ENCODE measurements at places on chromosomes 2 and 18.

GRCh38 chr18:5467671-5468070 lies 76.1 kb downstream of the EPB41L3 start:
- no peak for DNase-seq

GRCh38 chr2:46225150-46225625 lies 72.0 kb upstream of the EPAS1 start:
- no peak for DNase-seq

DNA sequence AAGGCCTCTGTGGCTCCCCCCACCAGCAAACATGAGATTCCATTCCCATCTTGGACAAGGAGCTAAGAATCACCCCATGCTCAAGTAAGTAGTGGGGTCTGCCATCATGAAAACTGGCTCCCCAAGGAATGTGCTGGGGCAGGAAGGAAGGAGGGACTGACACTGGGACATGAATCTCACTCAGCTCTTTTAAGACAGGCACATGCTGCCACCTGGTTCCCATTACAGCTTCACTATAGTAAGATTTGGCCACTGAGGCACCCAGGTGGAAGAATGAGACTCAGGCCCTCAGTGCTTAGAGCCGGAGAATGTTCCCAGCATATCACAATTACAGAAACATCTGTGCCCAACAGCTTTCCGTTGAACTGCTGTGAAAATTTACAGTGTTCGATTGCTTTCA lies 38.7 kb downstream of the OSR1 start:
- DNase-seq: no peak

GRCh38 chr2:25473131-25473530 lies 131.4 kb upstream of the DNMT3A start:
- DNase-seq: no peak

DNA sequence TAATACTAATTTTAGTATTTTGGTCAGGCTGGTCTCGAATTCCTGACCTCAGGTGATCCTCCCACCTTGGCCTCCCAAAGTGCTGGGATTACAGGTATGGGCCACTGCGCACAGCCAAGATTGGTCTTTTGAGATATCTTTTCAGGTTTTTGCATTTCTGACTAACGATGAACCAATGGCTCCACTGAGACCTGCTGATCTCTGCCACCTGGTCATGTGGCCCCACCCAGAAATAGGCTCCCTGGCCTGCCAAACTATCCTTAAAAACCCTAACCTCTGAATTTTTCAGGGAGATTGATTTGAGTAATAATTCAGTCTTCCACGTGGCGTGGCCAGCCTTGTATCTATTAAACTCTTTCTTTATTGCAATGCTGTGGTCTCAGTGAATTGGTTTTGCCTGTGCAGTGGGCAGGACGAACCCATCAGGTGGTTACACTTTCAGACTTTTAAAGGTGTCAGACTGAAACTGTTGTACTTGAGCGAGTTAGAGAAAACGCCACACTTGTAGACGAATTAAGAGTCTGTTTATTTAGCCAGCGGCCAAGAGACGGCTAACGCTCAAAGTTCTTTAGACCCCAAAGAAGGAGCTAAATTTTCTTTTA lies 85.8 kb upstream of the MSH6 start:
- peak; percentile 92 for DNase-seq

DNA sequence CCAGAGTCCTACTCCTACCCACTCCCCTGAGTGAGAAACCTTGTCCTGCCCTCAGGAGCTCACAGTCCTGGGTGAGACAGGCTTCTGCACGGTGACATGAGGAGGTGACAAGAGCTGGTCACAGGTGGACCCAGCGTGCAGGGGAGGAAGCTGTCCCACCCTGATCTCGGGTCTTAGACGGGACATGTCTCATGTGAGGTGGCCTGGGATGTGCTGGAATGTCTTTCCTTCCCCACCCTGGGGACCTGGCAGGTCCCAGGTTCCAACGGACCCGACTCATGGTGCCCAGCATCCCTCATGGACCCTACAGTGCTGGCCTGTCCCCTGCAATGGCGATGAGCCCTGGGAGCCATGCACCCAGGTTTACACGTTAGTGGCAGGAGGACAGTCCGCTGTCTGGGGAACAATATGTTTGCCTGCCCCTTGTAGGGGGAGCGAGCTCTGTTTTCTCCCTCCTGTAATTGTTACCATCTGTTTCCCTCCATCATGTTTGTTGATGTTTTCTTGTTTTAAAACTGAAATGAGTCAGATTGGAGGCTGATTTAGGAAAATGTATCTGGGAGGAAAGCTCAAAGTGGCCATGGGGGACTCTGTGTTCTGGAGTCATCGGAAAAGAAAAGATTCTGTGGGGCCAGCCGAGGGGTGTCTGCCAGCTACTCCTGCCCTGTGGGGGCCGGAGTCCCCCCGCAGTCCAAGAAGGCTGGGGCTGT lies 238.1 kb downstream of the KLHL29 start:
- DNase-seq: no peak

DNA sequence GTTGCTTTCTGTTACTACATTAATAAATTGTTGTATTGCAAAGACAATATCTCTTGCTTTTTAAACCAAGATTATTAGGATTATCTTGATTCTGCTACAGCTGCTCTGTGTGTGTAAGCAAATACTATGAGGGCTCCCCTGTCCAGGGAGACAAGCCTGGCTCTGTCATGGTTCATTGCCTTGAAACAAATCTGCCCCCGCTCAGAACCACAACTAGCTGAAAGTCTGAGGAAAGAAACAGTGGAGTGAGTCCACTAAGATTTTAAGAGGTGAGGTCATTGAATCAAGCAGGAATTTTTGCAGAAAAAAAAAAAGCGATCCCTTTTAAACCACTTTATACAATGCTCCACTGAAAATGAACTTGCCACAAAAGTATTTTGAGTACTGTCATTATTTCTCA lies 30.8 kb upstream of the LRRTM4 start:
- DNase-seq: no peak

GRCh38 chr2:154130821-154131220 lies 259.1 kb downstream of the GALNT13 start:
- no peak for DNase-seq

DNA sequence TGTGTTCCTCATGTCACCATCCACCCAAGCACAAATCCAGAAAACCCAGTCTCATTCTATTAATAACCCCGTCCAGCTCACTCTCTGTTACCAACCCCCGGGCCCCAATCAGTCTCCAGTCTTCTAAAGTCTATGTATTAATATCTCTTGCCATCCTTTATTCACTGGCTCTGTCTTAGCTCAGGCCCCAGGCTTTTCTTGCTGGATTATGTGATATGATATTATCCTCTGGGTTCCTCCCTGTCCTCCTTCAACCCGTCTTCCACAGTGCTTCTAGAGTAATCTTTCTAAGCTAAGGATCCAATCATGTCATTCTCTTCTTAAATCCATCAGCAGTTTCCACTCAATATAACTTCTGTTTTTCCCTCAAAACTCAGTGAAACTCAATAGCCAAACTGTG lies 240.5 kb upstream of the OSR1 start:
- no peak for DNase-seq

DNA sequence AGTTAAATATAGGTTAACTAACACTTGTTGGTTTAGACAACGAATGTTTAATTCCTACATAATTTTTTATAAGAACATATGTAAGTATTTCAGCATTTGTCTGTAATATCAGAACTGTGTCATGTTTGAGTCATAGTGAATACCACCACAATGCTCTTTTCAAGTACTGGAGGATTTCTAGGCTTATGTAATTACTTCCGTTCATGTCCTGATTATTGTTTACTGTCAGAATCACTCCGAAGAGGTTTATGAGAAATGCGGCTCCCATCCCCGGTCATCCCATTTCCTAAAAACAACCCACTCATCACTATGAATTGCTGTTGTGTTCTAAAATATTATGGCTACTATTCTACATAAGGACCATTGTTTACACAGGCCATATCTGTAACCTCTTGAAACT lies 45.1 kb downstream of the CDH19 start:
- DNase-seq: no peak

DNA sequence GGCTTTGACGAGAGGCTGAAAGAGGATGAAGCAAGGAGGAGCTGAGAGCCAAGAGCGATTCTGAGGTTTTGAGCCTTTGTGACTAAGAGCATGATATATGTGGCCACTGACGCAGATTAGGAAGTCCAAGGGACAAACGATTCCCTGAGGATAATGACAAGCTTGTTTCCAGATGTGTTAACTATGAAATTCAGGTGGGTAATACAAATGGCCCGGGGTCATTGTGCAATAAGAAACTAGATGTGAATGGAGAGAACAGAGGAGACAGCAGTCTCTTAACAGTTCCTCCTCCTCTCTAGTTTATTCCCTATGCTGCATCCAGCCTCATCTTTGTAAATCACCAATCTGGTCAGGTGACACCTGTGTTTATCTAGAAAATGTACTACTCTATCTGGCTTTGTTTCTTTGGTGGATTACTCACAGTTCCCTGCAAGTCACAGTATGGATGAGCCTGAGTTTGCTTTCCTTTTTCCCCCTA lies 84.2 kb downstream of the SOCS6 start:
- no peak for DNase-seq

- no peak for DNase-seq
Measured at GRCh38 chr2:167678158-167678557, 569.2 kb downstream of the STK39 start.

- no peak for DNase-seq
Measured at GRCh38 chr2:14717131-14717530, 84.6 kb downstream of the LRATD1 start.

GRCh38 chr2:16620590-16620989 lies 45.0 kb downstream of the CYRIA start:
- DNase-seq: no peak

DNA sequence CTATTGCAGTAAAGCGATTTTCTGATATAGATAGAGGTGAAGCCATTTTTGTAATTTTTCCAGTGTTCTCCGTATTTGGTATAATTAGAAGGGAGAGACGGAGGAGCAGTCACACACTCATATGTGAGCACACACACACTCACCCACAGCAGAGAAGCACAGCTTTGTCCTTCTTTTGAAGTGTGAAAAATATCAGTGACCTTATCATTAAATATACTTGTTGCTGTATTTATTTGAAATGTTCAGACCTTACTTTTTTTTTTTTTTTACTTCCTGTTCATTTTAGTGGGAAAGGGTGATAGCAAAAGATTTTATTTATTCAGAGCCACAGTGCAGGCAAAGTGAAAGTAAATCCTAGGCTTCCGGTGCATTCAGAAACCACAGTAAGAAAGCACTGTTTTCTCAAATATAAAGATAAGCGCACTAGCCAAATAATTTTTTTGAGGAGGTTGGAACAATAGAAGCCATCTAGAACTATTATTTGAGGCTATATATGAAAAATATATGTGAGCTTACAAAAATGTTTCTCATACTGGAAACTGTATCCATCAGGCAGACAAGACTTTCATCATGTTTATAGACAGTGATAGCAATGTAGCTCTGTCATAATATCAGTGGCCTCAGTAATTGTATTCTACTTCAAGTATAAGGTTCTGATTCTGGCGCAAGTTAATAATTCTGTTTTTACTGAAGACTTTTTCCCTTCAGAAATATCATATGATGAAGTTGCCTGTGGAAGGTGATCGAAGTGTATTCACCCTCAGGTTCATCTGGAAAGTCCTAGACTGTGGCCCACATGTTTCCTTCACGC lies 37.2 kb downstream of the TSHZ1 start:
- DNase-seq: no peak

DNA sequence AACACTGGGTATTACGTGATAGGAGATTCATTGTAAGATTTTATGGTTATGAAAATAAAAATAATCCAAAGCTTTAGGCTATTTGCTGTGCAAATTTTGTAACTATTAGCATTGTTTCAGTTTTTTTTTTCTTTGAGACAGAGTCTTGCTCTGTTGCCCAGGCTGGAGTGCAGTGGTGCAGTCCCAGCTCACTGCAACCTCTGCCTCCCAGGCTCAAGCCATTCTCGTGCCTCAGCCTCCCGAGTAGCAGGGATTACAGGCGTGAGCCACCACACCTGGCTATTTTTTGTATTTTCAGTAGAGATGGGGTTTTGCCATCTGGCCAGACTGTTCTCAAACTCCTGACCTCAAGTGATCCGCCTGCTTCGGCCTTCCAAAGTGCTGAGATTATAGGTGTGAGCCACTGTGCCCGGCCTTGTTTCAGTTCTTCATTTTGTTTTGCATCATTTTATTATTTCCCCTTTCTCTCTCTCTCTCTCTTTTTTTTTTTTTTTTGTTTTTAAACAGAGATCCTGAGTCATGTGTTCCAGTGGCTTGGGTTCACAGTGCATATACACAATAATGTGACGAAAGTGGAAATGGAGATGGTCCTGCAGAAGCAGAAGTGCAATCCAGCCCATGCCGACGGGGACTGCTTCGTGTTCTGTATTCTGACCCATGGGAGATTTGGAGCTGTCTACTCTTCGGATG lies 25.8 kb downstream of the CASP10 start:
- peak; percentile 72 for DNase-seq

GRCh38 chr2:54350426-54350825 lies 94.4 kb upstream of the TSPYL6 start:
- no peak for DNase-seq

DNA sequence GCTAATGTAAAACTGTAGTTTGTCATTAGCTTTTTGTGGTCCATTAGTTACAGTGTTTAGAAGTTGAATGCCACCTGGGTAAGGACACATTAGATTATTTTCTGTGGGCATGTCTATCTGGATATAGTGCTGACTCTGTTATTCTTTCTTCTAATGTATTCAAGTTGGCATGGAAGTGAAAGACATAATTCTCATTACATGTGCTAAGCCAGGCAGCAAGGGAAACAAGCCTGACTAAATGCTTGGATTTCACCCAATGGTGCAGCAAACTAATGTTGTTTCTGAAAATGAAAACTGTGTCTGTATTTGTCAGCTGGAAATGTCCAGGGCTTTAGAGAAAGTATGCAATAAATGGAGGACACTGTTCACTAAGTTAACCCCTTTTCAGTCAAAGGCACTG lies 100.7 kb downstream of the NUP35 start:
- no peak for DNase-seq

GRCh38 chr2:31244101-31244500 lies 10.1 kb downstream of the EHD3 start:
- peak; percentile 44 for DNase-seq

GRCh38 chr18:58866066-58866772 lies 1.5 kb downstream of the ZNF532 start:
- no peak for DNase-seq

GRCh38 chr2:2824588-2824987 lies 493.5 kb upstream of the MYT1L start:
- no peak for DNase-seq

DNA sequence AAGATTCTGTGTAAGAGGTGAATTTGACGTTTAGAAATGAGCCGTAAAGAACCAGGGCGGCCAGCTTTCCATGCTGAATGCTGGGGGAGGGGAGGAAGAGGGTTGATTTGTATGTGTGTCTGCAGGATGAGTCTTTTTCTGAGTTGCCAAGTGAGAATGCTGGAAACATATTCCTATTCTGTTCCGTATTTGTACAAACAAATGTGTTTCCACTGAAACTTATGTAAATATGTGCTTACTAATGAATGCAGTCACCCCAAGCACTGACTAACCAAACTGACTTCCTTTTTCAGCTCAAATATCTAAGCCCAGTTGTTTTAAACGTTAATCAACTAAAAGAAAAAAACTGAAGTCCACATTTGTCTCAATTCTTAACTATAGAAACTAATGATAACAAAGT lies 74.9 kb upstream of the APCDD1 start:
- no peak for DNase-seq

GRCh38 chr18:21682371-21683051 lies 22.1 kb downstream of the ABHD3 start:
- no peak for DNase-seq

All from Karpas-422 (cell line).